ENCODE measurements at places on chromosomes 12 and 14. TPM values are rescaled to one million over a fixed set of nuclear protein-coding genes. Genes with fewer than 3 reads are reported as not detected.

MYF6 gene
- not detected for total RNA-seq

KRT3 gene
- not detected for total RNA-seq

STON2 gene
- total RNA-seq, result not detected

FITM1 gene
- total RNA-seq, result not detected

TMEM253 gene
- total RNA-seq, result 1.1 TPM

CCDC184 gene
- total RNA-seq, result 0.22 TPM

TMCC3 gene
- 0.59 TPM for total RNA-seq

DNA sequence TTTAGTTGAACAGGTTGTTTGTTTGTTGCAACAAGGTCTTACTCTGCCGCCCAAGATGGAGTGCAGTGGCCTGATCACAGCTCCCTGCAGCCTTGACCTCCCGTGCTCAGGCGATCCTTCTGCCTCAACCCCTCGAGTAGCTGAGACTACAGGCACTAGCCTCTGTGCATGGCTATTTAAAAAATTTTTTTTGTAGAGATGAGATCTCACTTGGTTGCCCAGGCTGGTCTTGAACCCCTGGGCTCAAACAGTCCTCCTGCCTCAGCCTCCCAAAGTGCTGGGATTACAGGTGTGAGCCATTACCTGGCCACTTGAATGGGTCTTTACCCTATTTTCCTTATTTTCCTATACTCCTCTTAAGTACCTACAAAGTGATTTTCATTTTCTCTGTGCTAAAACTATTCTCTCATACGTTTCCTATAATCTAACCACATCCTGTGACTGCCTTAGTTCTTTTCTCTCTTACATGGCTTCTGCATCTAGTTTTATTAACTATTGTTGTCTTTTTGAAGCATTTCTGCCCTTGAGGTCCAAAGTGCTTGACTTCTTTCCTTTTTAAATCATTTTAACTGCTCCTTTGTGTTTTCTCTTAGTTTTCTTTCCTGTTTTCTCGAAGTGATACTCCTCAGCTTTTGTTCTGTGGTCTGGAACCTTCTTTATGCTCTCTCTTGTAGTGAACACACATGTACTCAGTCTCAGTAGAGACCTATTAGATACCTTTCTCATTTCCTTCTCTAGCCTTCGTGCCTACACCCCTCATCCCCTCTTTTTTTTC is 14.1 kb downstream of the GPX2 start:
- DNase-seq, result no peak
- H3K36me3 ChIP-seq, result peaks cover 7% of the 10 kb centered on the region
- H3K27me3 ChIP-seq, result no peaks in the 10 kb centered on the region
- H3K4me1 ChIP-seq, result peaks cover 15% of the 10 kb centered on the region
- no peak overlapping the region for H3K4me3 ChIP-seq

GRCh38 chr12:6266971-6267721 is 43.3 kb upstream of the PLEKHG6 start:
- peaks cover 13% of the 10 kb centered on the region for H3K4me1 ChIP-seq
- H3K27me3 ChIP-seq, result no peaks in the 10 kb centered on the region
- no peak overlapping the region for H3K4me3 ChIP-seq

- H3K27ac ChIP-seq, result peak overlapping the region; percentile 100
- peaks cover 5% of the 10 kb centered on the region for H3K36me3 ChIP-seq
- no peak for DNase-seq
- H3K4me1 ChIP-seq, result peaks cover 30% of the 10 kb centered on the region
- no peaks in the 10 kb centered on the region for H3K27me3 ChIP-seq
- peak overlapping the region; percentile 100 for H3K4me3 ChIP-seq
Measured at GRCh38 chr12:71664411-71665089, 449 bp downstream of the THAP2 start.

- H3K4me1 ChIP-seq, result no peaks in the 10 kb centered on the region
- no peaks in the 10 kb centered on the region for H3K27me3 ChIP-seq
- no peak for DNase-seq
- no peak overlapping the region for H3K4me3 ChIP-seq
Measured at GRCh38 chr12:122140467-122141257, 33.4 kb downstream of the IL31 start.

DNA sequence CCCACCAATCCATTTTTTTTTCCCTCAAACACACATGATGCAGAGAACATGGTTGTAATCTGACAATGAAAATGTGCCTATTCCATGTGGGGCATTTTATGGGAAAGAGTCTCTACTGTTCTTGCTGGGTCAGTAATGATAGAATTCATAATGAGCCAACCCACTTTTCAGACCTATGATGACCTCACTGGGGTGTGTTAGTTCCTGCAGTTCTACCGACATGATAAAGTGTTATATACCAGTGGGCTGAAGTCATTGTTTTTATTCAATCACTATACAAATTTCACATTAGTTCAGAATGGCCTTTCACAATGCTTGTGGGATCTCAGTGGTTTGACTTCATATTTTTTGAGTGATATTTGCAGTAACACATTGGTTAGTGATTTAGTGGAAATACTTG is 47.5 kb downstream of the PPFIBP1 start:
- peaks cover 2% of the 10 kb centered on the region for H3K36me3 ChIP-seq
- H3K27me3 ChIP-seq, result no peaks in the 10 kb centered on the region
- no peak for DNase-seq
- peaks cover 49% of the 10 kb centered on the region for H3K4me1 ChIP-seq
- H3K4me3 ChIP-seq, result no peak overlapping the region

- DNase-seq, result no peak
- peak overlapping the region; percentile 42 for H3K4me3 ChIP-seq
Measured at GRCh38 chr12:93573552-93574223, 1.2 kb downstream of the SOCS2 start.

Measured in chondrocyte (in vitro differentiated cells).